T1000 (cell line): ENCODE measurements at places on chromosomes 11 and 22.

DNA sequence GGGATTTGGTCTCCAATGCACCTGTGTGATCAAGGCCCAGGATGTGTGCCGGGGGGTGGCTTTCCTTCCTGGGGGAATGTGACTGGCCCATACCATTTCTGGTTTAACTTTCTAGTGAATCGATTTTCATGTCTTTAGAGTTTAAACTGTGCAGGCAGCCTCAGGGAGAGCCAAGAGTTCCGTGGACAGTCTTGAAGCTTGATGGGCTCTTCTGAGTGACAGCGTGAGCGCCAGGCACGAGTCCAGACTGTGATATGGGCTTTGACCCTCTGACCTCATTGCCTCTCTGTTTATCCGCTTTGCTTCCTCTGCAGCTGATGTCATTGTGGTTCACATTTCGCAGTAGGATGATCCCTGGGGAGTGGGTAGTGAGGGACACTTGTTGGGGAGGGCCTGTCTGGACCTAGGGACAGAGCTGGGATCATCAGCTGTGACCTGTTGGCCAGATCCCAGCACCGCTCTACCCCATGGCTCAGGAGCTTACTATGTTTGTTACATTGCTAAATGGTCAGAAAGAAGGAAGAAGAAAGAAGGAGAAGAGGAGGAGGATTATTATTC lies 80.6 kb upstream of the CLDN5 start:
- no peak for DNase-seq

DNA sequence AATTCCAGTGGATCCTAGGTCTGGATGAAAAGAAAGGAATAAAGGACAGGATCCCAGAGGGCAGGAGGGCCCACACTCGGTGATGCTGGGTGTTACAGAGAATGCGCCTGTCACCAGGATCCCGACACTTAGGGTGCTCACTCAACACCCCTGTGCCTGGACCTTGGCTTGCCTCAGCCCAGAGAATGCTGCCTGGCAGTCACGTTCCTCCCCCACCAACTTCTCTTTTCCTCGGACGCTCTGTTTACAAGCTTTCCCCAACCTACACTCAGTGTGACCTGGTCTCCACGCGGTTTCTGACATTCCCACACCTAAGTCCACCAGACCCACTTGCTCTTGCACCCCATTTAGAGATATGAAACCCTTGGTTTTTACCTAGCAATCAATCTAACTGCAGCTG lies 38.0 kb upstream of the ETS1 start:
- no peak for DNase-seq

DNA sequence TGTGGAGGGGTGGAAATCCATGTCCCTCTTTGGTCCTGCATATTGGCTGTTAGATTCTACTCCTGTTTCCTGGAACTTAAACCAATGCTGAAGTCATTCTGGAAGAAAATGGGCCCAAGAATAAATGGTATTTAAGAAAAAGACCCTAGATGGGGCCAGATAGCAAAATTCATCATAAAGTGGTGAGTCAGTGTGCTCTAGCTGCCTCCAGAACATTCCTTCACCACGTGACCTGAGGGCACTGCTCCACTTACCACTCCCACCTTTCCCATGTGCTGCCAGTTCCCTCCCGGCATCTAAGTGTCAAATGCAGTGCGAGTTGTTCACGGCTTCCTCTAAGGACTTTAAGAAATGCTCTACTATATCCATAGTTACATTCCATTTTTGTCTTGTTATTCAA lies 30.9 kb upstream of the NAP1L4 start:
- no peak for DNase-seq

DNA sequence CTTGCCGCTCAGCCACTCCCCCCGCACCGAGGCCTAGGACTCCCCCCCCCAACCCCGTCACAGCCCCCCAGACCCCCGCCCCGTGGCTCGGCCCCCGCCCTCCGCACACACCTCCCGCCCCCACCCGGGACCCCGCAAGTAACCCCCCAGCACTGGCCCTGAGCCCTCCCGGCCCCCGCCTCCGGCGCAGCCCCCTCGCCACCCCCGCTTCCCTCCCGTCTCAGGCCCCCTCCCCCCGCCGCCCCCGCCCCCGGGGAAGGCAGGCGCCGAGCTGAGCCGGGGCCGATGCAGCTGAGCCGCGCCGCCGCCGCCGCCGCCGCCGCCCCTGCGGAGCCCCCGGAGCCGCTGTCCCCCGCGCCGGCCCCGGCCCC lies 1.5 kb downstream of the SHANK3 start:
- no peak for DNase-seq

GRCh38 chr22:25764270-25765015 lies 22.5 kb downstream of the MYO18B start:
- no peak for DNase-seq

GRCh38 chr22:35407362-35407761 lies 7.4 kb downstream of the MCM5 start:
- no peak for DNase-seq

GRCh38 chr11:118193910-118194566 lies 17.6 kb upstream of the SCN2B start:
- no peak for DNase-seq

DNA sequence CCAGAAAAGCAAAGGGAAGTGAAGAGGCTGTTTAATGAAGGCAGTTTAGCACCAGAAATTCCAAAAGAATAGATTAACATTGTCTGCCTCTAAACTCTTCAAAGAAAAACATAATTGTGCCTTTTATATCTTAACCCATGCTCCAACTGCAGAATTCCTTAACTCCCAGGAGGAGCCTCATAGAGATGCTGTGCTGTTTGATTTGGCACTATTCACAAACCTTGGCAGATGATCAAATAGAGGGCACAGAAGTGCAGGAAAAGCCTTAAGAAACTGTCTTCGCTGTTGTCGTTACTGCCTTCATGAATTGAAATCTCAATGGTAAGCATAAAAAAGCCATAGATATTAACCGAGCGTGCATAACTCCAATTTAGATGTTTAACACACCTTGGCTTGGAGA lies 124.1 kb upstream of the MPPED2 start:
- DNase-seq, result no peak

- no peak for DNase-seq
Measured at GRCh38 chr11:81959341-81959740, 774.3 kb downstream of the FAM181B start.

- no peak for DNase-seq
Measured at GRCh38 chr11:60127311-60127811, 38.9 kb downstream of the MS4A2 start.

DNA sequence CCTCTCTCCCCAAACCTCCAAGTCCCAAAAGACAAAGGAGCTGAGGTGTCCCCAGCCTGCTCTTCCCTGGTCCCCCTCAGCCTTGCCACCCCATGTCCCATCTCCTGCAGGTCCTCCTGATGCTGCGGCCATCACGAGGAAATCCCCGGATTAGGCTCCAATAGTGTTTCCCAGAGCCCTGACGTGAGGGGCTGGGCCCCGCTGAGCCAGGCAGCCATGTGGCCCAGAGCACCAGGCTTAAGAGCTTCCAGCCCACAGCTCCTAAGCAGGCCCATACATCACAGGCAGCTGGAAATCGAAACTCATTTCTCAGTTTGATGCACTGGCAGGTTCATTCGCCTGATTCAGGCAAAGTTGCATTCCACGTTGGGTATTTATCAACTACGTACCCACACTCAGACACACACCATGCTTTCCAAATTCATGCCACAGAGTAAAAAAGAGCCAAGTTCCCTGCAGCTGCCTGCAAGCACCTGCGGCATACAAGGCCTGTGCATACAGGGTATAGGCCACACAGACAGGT lies 114.2 kb downstream of the CHST1 start:
- no peak for DNase-seq

DNA sequence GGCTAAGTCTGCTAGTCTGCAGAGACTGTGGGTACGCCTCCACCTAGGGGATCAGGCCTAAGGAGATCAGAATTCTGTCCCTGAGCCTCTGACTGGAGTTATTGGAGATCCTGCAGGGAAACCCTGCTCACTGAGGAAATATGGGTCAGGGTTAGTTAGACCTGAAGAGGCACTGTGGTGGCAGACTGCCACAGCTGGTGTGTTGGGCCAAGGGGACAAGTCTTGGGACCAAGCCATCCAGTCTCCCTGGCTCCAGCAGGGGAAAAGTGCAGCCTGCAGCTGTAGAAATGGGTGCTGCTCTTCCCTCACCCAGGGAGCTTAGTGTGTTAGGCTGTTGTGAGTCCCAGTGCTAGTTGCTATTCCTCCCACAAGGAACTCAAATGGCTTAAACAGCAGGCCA lies 334.8 kb upstream of the LARGE1 start:
- no peak for DNase-seq

GRCh38 chr11:73645972-73646631 lies at the start of gene PLEKHB1:
TSS of gene PLEKHB1 (plus strand) at chr11:73646581. CDS start at chr11:73646609, 28 bp downstream.
- no peak for DNase-seq

DNA sequence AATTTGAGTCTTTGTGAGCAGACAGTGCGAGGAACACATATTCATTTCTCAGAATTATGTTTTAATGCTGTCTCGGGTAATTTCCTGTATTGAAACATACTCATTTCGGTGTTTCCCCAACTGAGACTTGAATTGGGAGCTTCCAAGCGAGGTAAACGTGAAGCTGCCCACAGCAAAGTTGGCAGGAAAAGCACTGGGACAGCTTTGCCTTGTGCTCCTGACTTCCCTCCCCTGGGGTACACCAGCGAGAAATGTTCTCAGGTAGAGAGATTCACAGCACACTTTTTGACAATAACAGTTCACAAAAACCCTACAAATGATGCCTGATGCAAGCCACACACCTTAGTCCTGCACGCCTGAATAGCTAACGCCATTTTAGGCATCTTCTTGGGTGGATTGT lies 3.1 kb downstream of the HTR3B start:
- DNase-seq, result no peak

DNA sequence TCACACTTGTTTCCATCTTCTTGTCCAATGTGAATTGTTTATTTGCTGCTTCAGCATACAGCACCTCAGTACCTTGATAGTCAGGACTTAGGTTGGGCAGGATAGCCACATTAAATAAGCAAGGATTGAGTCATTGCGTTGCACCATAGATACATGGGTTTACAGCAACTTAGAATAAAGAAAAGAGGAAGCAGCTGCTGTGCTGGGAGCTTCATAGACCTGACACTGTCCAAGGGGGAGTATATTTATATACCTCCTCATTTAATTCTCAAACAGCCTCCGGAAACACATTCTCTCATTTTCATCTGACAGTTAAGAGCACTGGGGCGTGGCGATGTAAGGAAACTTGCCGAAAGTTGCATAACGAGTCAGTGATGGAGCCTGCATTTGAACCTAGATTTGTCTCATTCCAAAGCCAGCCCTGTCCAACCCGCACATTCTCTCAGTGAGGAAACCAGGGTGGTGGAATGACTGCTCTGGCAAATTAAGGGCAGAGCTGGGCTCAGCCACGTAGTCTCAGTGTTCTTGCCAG lies 42.2 kb downstream of the UBASH3B start:
- no peak for DNase-seq

DNA sequence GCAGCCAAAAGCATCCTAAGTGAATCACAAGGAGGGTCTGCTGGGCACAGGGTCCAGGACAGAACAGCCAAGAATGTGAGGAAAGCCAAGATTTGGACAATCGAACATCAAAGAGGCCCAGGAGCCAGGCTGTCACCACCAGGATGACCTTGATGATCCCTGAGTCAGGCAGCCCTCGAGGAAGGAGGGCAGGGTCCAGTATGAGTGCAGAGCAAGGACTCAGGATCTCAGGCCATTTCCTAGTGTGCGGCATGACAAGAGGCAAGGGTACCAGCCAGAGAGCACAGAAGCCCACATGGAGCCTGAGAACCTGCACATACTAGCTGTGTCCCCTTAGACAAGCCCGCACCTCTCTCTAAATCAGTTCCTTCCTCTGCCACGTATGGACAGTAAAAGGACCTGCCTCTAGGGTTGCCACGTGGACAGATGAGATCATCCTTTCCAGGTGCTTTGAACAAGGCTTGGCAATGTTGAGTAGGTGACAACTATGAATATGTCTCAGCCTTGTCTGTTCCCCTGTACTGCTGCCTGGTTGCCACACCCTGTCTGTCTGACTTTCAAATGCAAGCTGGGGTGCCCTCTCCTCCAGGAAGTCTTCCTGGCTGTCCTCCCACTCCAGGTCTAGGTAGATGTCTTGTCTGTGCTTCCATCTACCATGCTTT lies 32.2 kb upstream of the ISX start:
- DNase-seq, result no peak

- DNase-seq, result peak; percentile 93
Measured at GRCh38 chr11:62599069-62599696, 2.5 kb downstream of the MTA2 start.

DNA sequence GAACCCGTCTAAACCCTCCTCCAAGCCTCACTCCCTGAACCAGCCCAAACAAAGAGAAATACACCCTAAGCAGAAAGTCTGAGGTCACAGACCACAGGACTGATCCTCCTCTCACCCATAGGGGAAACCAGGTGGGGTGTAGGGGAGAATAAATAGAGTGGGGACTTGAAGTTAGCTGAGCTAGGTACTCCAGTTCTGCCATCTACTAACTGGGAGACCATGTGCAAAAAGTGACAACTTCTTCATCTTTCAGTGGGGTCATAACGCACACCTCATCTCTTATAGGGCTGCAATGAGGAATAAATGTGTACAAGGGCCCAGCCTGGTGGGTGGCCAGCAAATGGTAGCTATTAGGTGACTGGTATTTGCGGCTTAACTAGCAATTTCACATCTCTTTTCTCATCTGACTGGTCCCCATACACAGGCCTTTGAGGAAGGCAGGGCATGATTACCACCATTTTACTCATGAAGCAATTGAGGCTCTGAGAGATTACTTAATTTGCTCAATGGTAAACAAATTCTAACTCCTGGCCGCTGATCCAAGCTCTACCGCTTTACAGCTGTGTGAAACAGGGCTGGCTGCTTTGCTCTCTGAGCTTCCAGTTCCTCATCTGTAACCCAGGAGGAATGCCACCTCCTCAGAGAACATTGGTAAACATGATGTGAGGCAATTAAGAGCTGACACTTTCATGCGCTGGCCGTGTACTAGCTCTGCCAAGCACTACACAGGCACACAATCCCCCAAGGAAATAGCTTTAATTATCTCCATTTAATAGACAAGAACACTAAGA lies 16.6 kb downstream of the TBC1D10A start:
- no peak for DNase-seq

DNA sequence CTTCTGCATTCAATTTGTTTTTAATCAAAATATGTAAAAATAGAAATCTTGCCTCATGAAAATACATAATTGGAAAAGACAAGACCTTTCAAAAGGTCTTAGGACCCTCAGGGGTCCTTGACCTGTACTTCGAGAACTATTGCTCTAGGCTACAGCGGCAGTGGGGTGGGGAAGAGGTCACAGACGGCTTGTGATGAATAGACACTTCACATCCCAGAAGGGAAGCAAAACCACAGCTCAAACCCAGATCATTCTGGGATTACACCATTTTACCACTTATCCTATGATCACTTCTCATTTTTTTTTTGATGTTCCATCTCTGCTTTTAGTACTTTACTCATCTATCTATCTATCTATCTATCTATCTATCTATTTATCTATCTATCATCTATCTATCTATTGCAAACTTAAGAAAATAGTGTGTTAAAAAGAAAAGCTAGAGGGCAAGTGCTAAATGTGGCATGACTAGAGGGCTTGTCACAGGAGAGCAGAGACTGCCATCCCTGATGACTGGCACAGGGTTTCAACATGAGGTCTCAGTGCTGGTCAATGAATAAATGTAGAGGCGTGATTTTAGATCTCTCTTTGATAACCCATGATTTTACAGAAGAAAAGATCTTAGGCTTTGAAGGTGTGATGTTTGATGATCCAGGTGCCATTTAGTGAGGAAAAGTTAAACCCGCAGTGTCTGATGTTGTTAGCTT lies 37.1 kb downstream of the RNF141 start:
- DNase-seq, result no peak

GRCh38 chr22:23825246-23825905 lies 13.4 kb downstream of the DERL3 start:
- no peak for DNase-seq
